ENCODE measurements at places on chromosomes 1 and 21. TPM values are rescaled to one million over a fixed set of nuclear protein-coding genes. Genes with fewer than 3 reads are reported as not detected.

DNA sequence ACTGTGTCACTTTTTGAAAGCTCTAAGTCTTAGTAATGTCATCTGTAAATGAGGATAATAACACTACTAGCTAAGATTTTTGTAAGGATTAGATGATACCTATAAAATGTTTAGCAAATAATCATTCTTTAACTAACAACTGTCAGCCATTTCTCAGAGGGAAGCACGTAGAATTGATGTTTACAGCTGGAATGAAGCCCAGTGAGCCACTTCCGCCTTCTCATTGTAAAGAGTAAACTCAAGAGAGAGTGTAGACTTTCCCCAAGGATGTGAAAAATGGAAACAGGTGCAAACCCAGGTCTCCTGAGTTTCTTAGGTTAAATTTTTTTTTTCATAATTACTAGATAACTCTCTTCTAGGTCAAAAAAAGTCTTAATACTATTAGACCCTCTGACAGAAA lies 4.9 kb downstream of the GREM2 start:
- H3K27me3 ChIP-seq = peaks cover 25% of the 10 kb centered on the region
- DNase-seq = no peak

Gene FCRLA
- total RNA-seq = not detected

GRCh38 chr1:193539731-193540459 lies 353.5 kb upstream of the B3GALT2 start:
- H3K27me3 ChIP-seq = no peaks in the 10 kb centered on the region
- DNase-seq = no peak
- no peak overlapping the region for H3K27ac ChIP-seq
- H3K4me1 ChIP-seq = peaks cover 20% of the 10 kb centered on the region

DNA sequence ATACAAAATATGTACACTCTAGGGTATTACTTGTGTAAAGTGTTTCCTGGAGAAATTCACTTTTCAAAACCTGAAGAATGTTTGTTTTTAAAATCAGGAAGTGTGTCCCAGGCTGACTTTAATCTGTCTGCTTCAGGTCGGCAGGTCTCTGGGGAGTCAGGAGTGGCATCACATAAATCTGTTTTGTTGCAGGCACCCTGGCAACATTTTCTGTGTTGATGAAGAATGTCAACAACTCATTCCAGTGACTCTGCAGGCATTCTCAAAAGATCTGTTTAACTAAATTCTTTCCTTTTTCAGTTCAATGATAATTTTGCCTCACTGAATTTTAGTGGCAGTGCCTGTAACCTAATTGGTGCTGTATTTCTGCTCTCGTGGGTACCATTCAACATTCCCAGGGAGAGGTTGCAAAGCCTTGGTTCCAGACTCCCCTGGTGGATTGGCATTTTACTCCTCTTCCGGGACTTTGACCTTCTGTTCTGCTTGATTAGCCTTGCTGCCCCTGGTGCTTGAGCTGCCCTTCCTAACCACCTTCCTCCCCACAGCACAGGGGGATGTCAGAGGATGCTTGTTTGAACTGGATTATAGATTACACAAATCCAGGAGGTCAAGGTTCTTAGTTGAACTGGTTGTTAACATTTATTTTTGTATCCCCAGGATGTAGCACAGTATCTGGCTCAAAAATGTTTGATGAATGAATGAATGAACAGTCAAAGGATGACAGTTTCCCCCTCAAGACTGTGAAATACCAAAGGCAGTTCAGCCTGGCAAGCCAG lies 55.4 kb upstream of the LPGAT1 start:
- H3K27me3 ChIP-seq = peaks cover 6% of the 10 kb centered on the region
- no peaks in the 10 kb centered on the region for H3K36me3 ChIP-seq
- no peak for DNase-seq
- H3K4me3 ChIP-seq = no peak overlapping the region
- peaks cover 16% of the 10 kb centered on the region for H3K4me1 ChIP-seq

DNA sequence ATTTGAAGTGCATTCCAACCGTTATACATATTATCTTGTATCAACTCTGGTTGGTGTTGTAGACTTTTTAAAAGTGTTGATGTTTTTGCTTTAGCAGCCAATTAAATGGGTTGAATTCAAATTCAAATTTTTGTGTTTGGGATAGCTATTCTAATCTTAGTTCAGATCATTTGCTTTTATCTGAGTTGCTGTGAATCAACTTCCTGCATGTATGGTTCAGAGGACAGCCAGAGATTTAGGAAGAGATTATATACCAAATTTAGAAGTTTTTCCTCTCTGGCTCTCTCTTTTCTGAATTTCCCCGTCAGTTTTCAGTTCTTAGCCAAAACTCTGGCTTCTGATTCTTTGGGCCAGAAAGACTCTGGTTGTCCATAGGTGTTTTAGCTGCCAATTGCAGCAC lies 415.5 kb downstream of the NUF2 start:
- H3K4me1 ChIP-seq = no peaks in the 10 kb centered on the region
- DNase-seq = no peak
- no peaks in the 10 kb centered on the region for H3K36me3 ChIP-seq
- H3K27me3 ChIP-seq = no peaks in the 10 kb centered on the region
- H3K4me3 ChIP-seq = no peak overlapping the region
- H3K27ac ChIP-seq = no peak overlapping the region

- H3K4me3 ChIP-seq = no peak overlapping the region
- peaks cover 6% of the 10 kb centered on the region for H3K4me1 ChIP-seq
Measured at GRCh38 chr1:14884614-14885175, 268.9 kb upstream of the TMEM51 start.

DNA sequence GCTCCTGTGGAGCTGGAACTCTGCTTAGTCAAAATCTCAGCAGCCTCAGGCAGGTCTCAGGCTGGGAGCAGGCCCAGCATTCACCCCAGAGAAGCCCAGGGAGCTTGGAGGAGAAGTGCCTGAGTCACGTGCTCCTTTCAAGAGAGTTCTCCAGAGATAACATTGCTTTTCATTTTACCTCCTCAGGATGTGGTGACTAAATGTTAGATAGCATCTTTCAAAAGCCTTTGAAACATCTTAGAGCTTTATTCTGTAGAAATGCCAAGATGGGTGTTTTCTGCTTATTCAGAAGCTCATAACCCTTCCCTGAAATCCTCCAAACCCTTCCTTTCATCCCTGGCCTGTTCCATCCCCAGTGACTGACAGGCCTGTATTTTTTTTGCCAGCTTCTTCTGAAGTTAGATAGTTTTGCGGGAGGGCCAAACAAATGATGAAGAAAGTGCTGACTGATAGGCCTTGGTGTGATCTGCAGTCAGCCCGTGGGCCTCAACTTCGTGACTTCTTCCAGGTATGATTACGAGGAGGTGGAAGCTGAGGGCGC lies 58.0 kb downstream of the PGM1 start:
- H3K27ac ChIP-seq = peak overlapping the region; percentile 79
- peaks cover 28% of the 10 kb centered on the region for H3K4me1 ChIP-seq
- peak overlapping the region; percentile 21 for H3K4me3 ChIP-seq
- H3K27me3 ChIP-seq = no peaks in the 10 kb centered on the region
- H3K36me3 ChIP-seq = peaks cover 16% of the 10 kb centered on the region

All from progenitor cell of endocrine pancreas (in vitro differentiated cells).